ENCODE measurements at places on chromosomes 5 and 9.

DNA sequence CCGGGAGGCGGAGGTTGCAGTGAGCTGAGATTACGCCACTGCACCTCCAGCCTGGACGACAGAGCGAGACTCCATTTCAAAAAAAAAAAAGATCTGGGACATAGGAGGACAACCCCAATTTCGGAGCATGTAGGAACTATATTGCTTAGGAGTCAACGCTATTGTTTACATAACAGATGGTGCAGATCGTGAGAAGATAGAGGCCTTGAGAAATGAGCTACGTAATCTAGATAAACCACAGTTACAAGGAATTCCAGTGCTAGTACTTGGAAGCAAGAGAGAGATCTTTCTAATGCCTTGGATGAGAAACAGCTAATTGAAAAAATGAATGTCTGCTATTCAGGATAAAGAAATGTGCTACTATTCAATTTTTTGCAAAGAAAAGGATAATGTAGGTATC, 20.3 kb downstream of the TBC1D2 start:
- DNase-seq, result peak; percentile 4

- DNase-seq, result no peak
Measured at GRCh38 chr5:176774216-176775171, 35.9 kb upstream of the UNC5A start.

DNA sequence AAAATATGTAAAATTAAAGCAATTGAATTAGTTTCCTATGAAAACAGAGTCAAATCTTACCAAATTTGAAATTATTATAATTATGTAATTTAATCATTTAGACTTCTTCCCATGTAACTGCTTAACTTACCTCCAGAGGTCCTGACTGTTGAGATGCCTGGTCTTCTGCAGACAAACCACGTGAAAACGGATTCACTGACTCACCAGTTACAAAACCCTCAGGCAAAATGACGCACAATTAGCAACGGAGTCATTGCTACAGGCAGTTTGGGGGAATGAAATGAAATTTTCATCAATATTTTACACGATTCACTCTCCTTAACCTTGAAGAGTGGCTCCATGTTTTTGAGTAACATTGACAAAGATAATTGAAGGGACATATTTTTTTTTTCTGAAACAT, 460.8 kb downstream of the MTRR start:
- DNase-seq, result no peak

- peak; percentile 60 for DNase-seq
Measured at GRCh38 chr9:108444400-108445358, 411.1 kb downstream of the ACTL7B start.

DNA sequence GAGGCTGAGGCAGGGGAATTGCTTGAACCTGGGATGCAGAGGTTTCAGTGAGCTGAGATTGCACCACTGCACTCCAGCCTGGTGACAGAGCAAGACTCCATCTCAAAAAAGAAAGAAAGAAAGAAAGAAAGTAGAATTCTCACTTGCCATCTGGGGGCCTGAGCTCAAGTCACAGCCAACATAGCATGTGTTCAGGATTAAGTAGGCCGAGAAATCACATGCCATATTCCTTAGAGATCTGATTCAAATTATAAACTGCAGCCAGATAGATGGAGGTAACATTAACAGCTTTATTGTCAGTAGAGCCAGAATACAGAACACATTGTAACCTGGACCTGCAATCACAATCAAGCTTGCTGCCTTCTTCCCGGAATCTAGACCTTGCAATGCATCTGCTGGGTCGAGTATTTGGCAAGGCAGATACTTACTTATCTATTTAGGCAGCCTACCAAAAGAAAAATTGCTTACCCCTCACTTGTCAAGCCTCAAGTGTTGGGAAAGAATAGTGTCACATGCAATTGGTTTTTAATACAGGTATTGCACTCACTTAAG, 173.7 kb downstream of the CPLANE1 start:
- DNase-seq, result no peak

GRCh38 chr9:95058795-95059386, 258.6 kb downstream of the FANCC start:
- no peak for DNase-seq
